Activated naive CD8-positive, alpha-beta T cell treated with anti-CD3 and anti-CD28 coated beads, Interleukin-2, amount 10 ng/mL, durations not matched to agents 7 days and 5 days (primary cell): ENCODE measurements at places on chromosomes 7 and 10. TPM values are rescaled to one million over a fixed set of nuclear protein-coding genes. Genes with fewer than 3 reads are reported as not detected.

TET1 gene
- total RNA-seq, result 3.8 TPM

LHFPL3 gene
- total RNA-seq, result not detected

NEBL gene
- not detected for total RNA-seq

DNA sequence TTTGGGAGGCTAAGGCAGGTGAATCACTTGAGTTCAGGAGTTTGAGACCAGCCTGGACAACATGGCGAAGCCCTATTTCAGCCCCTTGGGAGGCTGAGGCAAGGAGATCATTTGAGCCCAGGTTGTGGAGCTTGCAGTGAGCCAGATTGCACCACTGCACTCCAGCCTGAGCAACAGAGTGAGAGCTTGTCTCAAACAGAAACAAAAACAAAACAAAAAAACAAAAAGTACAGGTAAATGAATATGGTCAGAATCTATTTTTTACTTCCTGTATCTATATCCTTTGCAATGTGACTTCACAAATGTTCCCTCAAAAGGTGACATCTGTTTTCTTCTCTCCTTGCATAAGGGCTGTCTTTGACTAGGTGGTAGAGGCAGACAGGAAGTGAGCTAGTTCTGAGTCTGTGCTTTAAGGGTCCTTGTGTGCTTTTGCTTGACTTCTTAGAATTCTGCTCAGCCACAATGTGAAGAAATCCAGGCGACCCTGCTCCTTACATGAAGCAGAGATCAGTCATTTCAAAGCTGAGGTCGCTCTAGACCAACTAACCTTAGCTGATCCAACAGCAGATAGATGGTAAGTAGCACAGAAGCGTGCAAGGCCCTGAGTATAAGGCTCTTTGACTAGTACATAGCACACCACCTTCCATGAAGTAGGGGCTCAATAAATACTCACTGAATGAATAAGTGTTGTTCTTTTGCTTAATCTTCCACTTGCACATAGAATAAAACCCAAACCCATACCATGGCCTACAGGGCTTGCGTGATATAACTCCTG lies 423.2 kb upstream of the PCDH15 start:
- DNase-seq, result no peak

- no peak for DNase-seq
These were observed 637.5 kb upstream of the GALNT17 start for GRCh38 chr7:70494225-70495032.

GRCh38 chr7:2763597-2763996 lies 75.6 kb downstream of the AMZ1 start:
- DNase-seq, result no peak

- DNase-seq, result no peak
These were observed 31.1 kb upstream of the VIPR2 start for GRCh38 chr7:159175792-159176191.

- no peak for DNase-seq
These were observed 29.7 kb upstream of the CALN1 start for GRCh38 chr7:72441791-72442190.

GRCh38 chr10:5546891-5547680 lies 22.3 kb downstream of the CALML3 start:
- DNase-seq, result peak; percentile 10
